Substantia nigra (tissue), 51 donors: ENCODE measurements at places on chromosomes 5 and 9.

DNA sequence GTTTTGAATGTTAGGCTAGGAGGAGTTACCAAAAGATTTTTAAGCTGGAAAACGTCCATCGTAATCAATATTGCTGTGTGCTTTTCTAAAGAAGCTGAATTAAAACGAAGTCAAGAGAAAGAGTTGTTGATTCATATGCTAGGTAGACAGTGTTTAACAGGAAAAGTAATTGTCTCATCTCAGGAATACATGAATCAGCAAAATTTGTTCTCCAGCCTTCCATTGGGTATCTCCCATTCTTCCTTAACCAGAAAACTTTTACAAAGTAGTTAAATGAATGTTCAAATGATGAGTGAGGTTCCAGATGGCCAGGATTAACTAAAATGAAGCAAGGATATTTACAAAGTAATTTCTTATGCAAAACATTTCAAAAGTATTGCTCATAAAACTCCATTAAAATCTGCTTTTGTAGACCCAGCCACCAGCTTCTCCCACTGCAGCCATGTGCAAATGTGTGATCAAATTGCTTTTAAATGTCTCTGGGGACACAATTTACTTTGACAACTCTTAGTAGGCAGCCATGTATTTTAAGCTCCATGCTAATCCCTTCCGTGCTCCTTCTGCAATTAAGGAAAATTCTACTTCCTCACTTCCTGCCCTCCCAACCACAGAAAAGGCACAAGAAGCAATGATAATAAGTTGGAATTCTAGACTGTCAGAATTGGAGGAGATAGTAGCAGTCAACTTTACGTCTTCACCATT lies 121.2 kb downstream of the HTR4 start:
- no peak for DNase-seq

- no peak for DNase-seq
These were observed 328.6 kb upstream of the NUDT12 start for GRCh38 chr5:103891151-103891550.

- no peak for DNase-seq
These were observed 393.6 kb downstream of the SPOCK1 start for GRCh38 chr5:137105351-137106035.

DNA sequence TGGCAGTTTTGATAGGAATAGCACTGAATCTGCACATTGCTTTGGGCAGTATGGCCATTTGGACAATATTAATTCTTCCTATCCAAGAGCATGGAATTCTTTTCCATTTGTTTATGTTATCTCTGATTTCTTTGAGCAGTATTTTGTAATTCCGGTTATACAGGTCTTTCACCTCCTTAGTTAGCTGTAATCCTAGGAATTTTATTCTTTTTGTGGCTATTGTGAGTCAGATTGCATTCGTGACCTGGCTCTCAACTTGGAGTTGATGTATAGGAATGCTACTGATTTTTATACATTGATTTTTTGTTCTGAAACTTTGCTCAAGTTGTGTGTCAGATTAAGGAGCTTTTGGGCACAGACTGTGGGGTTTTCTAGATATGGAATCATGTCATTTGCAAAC lies 24.0 kb downstream of the TMEM161B start:
- DNase-seq = no peak

- no peak for DNase-seq
These were observed 3.2 kb upstream of the SQSTM1 start for GRCh38 chr5:179817470-179817840.

DNA sequence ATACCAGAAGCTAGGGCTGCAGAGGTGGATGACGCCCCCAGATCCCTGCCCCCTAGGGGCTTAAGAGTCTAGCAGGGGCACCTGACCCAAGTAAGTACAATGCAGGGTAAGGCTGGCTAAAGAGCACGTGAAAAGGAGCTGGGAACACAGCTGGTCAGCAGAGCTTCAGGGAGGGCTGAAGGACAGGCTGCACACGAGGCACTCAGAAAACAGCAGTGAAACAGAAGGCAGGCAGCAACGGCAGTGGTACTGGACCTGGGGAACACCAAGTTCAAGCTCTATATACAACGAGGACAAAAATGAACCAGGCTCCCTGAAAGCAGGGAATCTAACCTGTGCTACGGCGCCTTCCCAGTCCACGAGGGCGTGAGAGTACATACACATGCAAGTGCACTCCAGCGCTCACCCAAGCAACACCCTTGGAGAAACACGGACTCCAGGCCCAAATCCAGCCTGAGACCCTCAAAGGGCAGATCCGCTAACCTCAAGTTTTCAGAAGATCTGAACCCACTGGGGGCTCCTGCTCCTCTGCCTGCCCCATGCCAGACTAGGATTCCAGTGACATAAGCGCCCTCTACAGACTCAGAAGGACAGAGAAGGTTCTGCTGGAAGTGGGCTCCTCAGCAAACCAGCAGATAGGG lies 57.4 kb downstream of the PSMB7 start:
- DNase-seq = no peak

- DNase-seq = no peak
These were observed 406.9 kb upstream of the NMUR2 start for GRCh38 chr5:152811988-152812387.

DNA sequence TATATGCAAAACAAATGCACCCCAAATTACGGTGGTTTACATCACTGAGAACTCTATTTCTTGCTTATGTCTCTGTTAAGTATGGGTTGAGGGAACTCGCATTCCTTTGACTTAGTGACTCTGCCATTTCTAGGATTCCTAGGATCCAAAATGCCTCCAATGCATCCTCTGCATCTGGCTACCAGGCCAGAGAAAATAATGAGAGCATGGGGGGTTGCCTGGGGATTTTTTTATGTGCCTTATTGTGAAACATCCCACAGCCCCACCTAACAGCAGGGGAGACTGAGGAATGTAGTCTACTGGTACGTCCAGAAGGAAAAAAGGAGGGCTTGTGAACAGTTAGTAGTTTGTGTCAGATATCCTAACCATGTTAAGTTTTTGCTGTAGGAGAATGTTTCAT lies 466.0 kb upstream of the ARRDC3 start:
- no peak for DNase-seq

DNA sequence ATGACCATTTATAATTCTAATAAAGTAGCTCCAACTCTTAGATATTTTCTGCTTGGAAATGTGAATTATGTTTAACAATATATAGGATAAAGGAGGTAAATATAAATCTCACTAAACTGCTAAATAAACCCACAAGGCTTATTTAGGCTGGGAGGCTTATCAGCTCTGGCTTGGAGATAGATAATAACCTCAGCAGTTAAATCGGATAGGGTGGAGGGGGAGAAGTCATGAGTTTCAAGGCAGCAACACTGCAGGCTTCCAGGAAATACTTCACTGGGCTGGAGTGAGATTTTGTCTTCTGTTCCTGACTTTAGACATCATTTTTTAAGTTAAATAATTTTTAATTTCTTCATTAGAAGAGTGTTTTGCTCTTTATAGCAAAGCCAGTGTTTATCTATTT lies 80.0 kb upstream of the ITGA2 start:
- DNase-seq = no peak

DNA sequence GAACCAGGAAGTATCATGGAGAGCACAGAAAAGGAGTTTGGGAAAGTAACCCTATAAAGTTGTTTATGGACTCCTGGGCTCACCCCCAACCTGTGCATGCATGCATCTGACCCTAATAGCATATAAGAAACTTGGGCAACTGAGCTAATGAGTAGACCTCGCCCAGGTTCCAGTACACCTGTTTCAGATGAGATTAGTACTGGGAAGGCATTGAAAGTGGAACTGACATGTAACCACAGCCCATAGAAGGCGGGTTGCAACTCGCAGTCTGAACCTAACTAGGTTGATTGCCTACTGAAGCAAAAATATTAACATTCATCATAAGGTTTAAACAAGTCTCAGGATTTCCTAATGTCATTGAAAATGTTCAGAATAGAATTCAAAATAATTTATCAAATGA lies 87.0 kb downstream of the WNK2 start:
- DNase-seq = no peak

DNA sequence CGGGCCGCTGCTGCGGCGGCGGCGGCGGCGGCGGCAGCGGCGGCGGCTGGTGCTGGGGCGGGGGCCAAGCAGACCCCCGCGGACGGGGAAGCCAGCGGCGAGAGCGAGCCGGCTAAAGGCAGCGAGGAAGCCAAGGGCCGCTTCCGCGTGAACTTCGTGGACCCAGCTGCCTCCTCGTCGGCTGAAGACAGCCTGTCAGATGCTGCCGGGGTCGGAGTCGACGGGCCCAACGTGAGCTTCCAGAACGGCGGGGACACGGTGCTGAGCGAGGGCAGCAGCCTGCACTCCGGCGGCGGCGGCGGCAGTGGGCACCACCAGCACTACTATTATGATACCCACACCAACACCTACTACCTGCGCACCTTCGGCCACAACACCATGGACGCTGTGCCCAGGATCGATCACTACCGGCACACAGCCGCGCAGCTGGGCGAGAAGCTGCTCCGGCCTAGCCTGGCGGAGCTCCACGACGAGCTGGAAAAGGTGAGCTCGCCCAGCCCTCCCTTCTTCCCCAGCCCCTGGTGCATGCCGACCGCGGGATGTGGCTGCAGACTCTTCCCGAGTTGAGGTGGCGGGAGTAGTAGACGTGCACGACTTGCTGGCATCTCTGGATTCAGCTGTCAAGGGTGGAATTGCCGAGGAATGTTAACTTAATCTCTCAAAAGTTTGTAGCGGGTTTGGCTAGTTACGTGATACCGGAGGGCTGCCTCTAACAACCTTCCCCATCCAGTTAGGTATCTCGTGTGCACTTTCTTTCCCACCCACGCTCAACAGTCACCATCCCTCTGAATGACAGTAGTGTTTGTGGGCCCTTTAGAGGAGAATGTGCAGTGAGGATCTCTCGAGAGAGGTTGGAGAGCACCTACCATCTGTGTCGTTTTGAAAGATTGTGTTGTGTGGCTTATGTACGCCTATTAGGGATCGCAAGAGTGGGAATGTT lies 932 bp downstream of the SLC12A2 start:
- peak; percentile 25 for DNase-seq

GRCh38 chr9:130847306-130848217 lies 12.5 kb downstream of the ABL1 start:
- DNase-seq = no peak

DNA sequence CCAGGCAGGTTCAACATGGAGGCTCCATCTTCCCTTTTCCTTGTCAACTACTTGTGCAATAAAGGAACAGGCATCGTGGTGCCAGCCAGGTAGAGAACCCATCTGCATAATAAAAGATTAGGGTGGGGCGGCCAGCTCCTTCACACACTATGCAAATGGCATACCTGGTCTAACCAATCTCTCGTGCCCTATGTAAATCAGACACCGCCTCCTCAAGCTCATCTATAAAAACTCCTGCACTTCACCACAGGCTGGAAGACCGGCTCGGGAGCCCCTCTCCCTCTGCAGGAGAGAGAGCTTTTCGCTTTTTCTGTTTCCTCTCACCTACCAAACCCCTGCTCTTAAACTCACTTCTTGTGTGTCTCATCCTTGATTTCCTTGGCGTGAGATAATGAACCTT lies 244.3 kb upstream of the PUM3 start:
- DNase-seq = no peak

- no peak for DNase-seq
These were observed 48.1 kb upstream of the LHFPL2 start for GRCh38 chr5:78696637-78697036.

GRCh38 chr9:124810663-124811355 lies 33.9 kb downstream of the OLFML2A start:
- no peak for DNase-seq

DNA sequence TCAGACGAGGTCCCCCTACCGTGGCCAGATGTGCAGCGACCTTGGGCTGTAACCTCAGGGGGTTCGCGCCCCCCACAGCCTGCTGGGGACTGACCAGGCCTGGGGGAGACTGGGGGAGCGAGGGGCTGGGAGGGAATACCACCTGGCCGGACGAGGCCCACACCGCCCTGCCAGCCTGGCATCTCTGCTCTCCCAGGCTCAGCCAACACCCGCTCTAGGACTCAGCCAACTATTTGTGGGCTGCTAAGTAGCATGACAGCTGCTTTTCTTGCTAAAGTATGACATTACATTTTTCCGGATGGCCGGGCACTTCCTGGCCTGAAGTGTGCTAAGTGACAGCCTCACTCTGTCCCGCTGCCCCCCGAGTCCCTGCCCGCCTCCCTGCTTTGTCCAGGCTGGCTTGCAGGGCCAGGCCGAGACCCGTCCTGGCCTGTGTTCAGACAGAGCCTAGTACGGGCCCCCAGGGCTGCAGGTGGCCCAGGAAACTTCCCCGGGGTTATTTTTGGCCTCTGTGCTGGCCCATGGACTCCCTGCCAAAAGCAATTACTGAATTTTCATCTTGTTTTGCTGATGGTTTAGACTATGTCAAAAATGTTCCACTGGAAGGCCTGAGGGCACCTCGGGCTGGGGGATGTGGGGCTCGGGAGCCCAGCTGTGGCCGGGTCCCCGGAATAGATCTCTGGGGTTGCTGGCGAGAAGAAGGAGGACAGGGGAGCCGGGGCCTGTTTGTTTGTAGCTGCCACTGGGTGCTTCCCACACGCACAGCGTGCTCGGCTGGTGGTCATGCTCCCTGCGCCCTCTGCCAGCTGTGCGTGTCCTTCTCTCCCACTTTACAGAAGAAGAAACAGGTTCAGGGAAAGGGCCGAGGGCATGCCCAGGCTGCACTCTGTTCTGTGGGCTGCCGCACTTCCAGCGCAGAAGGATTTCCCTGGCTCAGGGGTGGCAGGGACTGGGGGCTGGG lies 13.4 kb upstream of the SLC2A6 start:
- DNase-seq = no peak

- DNase-seq = peak; percentile 20
These were observed 31.1 kb downstream of the SLC35A4 start for GRCh38 chr5:140595538-140596300.

- peak; percentile 20 for DNase-seq
These were observed 33.8 kb downstream of the KCNIP1 start for GRCh38 chr5:170537451-170538095.

GRCh38 chr9:77753180-77753579 lies 105.1 kb upstream of the GNA14 start:
- DNase-seq = no peak

DNA sequence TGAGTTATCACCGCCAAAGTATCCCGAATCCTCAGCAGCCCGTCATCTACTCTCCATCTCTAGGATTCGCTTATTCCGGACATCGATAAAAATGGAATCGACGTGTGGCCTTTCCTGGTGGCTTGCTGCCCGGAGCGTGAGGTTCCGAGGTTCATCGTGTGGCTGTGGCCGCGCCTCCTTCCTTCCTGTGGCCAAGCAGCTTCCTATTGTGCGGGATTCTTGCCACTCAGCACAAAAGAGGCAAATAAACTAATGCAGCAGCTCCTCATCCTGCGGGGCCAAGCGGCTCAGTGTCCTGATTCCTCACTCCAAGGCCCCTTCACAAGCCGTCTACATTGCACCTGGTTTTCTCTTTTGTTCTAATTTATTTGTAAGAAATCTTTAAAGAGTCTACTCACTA lies 800.9 kb downstream of the CDH9 start:
- no peak for DNase-seq

DNA sequence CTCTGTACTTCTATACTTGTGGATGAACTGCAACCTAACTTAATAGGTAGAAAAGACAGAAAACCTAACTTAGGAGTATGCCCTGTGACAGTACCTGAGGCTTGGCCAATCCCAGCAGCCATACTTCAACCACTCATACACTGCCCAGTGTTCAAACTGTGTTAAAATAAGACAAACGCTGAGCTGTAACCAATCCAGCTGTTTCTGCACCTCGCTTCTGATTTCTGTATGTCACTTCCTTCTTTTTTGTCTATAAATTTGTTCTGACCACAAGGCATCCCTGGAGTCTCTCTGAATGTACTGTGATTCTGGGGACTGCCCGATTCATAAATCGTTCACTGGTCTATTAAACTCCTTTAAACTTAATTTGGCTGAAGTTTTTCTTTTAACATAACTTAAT lies 41.4 kb downstream of the AUH start:
- no peak for DNase-seq

GRCh38 chr9:79812099-79812498 lies 240.3 kb downstream of the TLE4 start:
- no peak for DNase-seq
